ENCODE measurements at places on chromosomes 7 and 10. TPM values are rescaled to one million over a fixed set of nuclear protein-coding genes. Genes with fewer than 3 reads are reported as not detected.

- DNase-seq: no peak
These were observed 1.9 kb upstream of the HBP1 start for GRCh38 chr7:107166736-107167426.

The SUN3 gene
- 0.36 TPM for total RNA-seq

DNA sequence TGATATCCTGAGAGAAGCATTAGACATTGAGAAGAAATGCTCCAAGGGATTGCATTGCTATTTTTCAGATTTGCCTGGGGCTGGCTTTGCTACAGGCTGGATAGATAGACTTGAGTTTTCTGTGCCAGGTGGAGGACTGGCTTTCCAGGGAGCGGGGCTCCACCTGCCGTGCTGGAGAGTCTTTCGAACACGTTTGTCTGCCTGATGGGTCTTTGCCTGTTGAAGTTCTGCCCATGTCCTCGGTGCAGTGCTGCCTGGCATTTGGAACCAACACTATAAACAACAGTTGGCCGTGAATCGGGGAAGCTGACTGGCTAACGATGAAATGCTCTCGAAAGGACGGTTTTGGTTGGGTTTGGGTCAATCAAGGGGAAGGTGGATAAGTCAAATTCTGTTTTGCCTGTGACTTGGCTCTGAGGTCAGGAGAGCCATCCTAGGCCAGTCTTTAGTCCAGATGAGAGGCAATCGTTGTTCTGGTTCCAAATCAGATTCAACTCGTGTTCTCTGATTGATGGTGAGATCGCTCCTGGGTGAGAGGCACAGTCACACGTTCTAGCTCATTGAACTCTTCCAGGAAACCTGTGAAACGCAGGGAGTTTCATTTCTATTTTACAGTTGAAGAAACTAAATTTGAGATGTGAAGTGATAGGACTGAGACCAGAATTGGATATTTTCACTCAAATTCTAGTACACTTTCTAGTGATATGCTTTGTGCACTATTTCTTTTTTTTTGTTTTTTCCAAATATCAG, 599.0 kb downstream of the TYW1 start:
- DNase-seq: peak; percentile 83

GRCh38 chr10:70494966-70495365, 16.4 kb downstream of the PALD1 start:
- no peak for DNase-seq

DNA sequence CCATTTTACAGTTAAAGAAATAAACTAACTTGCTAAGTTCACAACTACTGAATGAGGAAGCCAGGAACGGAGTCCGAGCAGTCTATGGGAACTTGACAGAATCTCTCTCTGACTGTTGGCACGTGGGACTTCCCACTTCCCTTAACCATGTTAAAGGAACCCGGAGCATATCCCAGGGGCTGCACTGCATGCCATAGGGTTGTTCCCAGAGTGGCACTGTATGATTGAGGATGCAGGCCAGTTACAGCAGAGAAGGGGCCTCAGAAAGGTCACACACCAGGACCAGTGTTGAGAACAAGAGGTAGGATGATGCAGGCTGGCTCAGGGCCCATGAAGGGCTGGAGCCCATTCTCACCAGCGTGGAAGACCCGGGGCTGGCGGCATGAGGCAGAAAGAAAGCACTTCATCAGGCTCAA, 201.8 kb downstream of the NSUN6 start:
- DNase-seq: no peak

GRCh38 chr7:1552200-1552599, 3.8 kb downstream of the TMEM184A start:
- no peak for DNase-seq

The GSTO2 gene
- total RNA-seq: 2.2 TPM

The ZNF438 gene
- 3.8 TPM for total RNA-seq

GRCh38 chr7:44403176-44403759, 77.9 kb upstream of the CAMK2B start:
- DNase-seq: no peak

DNA sequence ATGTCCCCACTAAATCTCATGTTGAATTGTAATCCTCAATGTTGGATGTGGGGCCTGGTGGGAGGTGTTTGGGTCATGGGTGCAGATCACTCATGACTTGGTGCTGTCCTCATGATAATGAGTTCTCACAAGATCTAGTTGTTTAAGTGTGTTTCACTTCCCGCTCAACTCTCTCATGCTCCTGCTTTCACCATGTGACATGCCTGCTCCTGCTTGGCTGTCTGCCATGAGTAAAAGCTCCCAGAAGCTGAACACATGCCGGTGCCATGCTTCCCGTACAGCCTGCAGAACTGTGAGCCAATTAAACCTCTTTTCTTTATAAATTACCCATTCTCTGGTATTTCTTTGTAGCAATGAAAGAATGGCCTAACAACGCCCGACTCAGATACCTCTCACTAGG, 6.2 kb upstream of the PSTK start:
- no peak for DNase-seq

- DNase-seq: no peak
These were observed 5.5 kb downstream of the GIMAP7 start for GRCh38 chr7:150520145-150520544.

GRCh38 chr10:10293041-10293440, 724.6 kb upstream of the CELF2 start:
- DNase-seq: no peak

The TUBAL3 gene
- total RNA-seq: 0.27 TPM

The MSS51 gene
- total RNA-seq: 6.5 TPM

DNA sequence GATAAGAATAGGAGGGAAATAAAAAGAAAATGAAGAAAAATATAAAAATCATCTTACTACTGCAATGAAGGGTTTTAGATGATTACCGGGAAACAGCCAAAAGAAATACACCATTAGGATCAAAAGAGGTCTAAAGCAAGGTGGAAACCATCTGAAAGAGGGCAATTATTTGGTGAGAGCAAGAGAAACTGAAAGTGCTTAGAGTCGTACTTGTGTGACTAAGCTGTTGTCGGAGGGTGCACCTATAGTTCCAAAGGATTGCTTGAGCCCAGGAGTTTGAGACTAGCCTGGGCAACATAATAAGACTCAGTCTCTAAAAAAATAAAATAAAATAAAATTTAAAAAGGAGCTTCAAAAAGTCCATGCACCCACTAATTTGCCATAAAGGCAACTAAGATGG, 169.5 kb downstream of the DKK1 start:
- DNase-seq: no peak

- DNase-seq: no peak
These were observed 8.7 kb upstream of the EN2 start for GRCh38 chr7:155449008-155449868.

The TRPV6 gene
- total RNA-seq: 0.27 TPM

DNA sequence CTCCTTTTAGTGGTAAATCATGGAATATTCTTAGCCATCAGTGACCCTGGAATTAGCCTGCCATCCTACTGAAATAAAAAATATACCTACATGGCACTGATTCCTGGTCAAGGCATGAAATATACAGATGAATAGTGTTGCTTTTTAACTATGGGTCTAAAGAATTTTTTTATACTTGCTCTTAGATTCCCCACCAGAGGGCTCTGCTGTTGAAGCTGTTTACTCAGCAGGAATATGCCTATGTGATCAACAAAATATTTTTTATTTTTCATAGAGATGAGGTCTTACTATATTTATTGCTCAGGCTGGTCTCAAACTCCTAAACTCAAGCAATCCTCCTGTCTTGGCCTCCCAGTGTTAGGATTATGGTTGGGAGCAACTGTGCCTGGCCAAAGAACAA, 13.5 kb downstream of the ZC3HC1 start:
- DNase-seq: no peak

DNA sequence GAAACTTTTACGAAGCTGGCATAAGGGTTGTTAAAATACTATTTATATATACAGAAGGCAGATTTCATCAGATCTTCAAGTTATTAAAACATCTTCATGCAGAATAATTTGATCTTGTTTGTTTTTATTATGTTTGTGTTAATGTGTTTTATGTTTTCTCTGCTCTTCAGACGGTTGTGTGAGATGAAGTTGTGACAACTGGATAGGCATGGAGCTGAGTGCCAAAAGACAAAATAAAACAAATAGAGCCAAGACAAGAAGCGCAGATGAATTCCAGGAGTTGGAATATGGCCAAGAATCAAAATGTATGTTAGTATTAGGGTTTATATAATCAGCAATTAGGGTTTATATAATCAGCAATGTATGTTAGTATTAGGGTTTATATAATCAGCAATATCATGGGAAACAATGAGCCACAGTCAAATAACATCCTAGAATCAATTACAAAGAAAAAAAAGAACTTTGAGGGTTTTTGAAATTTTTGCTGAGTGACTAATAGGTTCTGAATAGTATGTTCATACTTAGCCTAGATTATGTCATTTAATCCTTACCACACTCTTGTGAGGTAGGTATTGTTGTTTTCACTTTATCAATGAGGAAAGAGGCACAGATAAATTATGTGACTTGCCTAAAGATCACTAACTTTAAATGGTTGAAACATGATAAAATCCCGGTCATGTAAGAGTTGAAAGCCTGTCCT, 488.0 kb upstream of the STEAP1 start:
- no peak for DNase-seq

The FAM25G gene
- total RNA-seq: not detected

DNA sequence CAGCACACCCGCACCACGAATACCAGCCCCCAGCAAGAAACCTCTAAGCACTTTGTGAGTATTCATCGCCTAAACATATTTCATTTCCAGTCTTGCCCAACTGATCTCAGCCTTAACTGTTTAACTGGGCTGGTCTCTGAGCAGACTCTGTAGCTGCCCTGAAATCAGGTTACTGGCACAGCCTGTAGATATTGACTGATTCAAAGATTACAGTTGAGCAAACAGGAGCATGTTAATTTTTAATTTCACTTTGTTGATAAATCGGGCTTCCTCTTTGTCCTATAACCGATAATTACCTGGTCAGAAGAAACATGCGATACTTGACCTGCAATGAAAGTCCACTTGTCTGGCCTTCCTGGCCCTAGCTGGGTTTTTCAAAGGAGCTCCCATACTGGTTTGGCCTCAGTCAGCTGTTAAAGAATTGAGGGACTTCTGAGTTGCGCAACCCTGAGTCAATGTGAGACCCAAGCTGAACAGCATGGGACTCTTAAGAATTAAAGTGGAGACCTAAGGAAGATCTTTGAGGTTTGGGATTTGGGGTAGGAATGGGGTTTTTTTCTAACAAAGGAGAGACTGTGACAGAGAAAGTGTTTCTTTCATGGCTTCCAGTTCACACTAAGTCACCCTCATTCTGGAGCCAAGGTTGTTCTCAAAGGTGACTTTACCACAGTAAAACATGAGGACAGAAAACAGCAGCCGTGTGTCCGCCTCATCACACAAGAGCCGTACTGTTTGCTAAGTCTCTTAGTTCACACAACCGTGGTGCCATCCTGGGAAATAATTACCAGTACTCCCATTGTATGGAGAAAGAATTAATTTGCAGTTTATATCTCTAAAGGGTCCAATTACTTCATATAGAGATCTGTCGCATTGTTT, 75.9 kb downstream of the PPP1R3C start:
- no peak for DNase-seq

DNA sequence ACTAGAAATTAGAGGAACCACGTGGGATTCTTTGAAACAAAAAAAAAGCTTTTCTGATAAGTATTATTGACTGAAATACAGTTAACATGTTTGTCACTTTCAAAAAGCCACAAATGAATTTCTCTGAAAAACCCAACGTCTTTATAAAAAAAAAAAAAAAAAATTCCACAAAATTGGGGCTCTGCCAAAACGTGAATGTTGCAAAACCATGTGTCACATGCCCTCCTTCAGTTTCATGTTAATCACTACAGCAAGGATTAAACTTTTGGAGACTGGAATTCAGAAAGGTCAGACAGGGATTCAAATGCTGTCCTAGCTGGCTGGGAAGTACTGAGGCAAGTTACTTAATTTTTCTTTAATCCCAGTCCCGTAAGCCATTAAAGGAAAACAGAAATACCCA, 278.0 kb upstream of the KLF14 start:
- no peak for DNase-seq

GRCh38 chr7:665736-666453, 60.6 kb upstream of the DNAAF5 start:
- DNase-seq: peak; percentile 33

GRCh38 chr10:16497911-16498310, 23.8 kb downstream of the C1QL3 start:
- no peak for DNase-seq

DNA sequence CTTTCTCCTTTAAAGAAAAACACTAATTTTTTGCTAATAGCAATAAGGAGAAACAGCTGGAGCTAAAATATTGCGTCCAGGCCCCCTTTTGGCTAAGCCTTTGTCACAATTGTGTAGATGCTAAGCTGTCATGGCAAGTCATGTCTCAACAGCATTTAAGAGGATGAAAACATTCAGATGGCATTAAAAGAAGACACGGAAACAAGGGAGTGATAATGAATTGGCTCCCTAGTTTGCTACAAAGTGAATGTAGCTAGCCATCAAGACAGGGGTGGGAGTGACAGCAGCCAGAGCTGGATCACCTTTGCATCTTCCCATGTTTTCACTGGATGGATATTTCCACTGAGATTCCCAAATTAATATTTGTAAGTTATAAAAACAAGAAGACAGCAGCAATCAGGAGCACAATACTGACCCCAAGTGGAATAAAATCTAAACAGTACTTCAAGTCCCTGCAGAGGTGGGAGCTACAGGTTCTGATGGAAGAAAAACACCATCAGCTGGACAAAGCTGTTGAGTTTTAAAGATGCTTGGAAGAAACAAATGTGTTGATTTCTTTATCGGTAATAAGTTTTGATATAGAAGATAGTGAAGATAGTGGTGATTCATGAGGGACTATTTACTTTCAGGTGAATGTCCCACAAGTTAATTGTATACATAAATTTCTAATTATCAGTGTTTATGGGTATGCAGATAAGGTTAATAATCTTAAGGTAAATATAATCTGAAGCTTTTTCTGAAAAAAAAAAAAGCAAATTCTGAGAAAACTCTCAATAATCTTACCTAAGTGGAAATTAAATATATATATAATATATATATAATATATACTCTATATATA, 129.4 kb downstream of the SLC16A9 start:
- peak; percentile 8 for DNase-seq

- DNase-seq: no peak
These were observed 37.7 kb downstream of the CCSER2 start for GRCh38 chr10:84366041-84366440.

The CALHM3 gene
- not detected for total RNA-seq

The TSPAN15 gene
- 15.1 TPM for total RNA-seq

DNA sequence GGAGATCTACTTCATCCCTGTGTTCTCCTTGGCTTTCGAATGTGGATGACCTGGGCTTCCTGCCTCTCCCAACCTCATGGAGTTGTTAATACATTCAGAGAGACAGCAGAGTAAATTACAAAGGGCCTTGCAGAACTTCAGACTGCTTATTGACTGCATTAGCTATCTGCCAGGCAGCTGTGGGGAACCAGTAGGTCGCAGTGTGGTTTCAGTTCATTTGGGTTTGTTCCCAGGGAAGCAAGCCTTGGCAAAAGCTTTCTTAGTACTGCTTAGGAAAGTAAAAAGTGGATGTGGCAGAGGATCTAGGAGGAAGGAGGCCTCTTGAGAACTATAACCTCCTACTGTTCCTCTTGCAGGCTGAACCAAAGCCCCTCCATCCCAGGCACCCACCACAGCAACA, 9.2 kb downstream of the NPFFR1 start:
- peak; percentile 66 for DNase-seq

DNA sequence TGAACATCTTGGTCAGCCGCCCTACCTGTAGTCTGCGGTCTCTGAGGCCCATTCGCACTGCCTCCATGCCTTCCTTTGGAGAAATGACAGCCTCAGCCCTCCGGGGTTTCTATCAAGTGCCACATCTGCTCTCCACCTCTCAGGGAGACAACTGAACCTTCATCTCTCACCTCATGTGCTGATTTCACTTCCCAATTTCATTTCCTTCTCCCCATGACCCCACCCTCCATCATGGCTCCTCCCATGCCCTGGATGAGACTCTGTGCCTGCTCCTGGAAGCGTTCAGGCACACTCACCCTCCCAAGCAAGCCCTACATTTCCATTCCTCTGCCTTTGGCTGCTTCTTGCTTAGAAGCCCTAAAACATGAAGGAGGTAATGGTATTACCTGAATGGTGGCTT, 7.8 kb upstream of the SCD start:
- no peak for DNase-seq
